Stimulated activated CD4-positive, alpha-beta T cell treated with anti-CD3 and anti-CD28 coated beads, Interleukin-4, amount 100 ng/mL, for 48 hours (primary cell): ENCODE measurements at places on chromosomes 13 and 19.

- DNase-seq, result no peak
Measured at GRCh38 chr13:43229506-43229905, 206.1 kb downstream of the DNAJC15 start.

DNA sequence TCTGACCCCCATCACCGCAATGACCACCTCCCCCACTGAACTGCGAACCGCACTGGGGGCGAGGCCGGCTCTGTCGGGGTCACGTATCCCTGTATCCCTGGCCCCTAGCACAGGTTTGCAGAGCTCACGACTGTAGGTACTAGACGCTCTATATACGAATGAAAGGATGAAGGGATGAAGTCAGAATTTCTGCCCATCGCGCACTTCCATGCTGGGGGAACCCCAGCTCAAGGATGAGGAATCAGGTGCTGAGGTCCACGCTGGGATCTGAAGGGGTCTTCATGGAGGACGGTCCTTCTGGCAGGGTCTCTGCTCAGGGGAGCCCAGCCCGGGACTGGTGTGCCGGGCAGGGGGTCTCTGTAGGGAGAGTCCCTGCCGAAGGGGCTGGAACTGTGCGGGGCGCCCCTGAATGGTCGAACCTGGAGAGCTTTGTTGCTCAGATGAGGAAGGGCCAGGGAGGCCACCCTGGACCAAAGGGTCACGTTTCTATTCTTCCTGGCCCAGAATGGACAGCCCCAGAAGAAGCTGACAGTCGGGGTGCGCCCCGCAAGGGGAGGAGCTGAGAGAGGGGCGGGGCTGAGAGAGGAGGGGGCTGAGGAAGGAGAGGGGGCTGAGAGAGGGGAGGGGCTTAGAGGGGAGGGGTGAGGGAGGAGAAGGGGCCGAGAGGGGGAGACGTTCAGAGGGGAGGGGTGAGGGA, 37.9 kb upstream of the SEMA6B start:
- no peak for DNase-seq

DNA sequence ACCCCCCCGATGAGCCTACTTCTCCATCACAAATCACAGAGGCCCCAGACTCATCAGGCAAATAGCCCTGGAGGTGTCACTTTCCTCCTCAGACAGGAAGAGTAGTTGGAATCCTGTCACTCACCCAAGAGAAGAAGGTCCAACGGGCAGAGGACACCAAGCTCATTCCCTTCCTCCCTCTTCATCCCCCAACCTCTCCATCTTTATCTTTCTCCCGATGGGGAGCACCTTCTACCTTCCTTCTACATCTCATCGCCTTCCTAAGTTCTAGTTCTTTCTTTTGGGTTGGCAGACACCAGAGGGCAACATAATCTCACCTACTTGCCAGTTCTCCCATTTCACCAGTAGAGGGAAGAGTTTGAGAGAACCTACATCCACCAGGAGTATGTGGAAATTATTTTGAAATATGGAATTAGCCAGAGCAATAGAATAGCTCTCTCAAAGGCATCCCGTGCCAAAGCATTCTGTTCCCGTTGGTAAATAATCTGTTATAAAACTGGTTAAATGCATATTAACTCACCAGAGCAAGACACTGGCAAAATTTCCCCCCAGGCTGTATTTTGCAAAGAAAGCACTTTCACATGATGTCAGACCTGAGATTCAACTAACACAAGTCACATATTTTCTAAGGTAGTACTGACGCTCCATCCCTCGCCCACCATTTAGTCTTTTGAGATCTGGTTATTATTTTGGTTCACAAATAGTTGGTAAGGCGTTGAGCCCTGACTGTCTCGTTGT, 55.0 kb downstream of the ZIC5 start:
- DNase-seq, result no peak

DNA sequence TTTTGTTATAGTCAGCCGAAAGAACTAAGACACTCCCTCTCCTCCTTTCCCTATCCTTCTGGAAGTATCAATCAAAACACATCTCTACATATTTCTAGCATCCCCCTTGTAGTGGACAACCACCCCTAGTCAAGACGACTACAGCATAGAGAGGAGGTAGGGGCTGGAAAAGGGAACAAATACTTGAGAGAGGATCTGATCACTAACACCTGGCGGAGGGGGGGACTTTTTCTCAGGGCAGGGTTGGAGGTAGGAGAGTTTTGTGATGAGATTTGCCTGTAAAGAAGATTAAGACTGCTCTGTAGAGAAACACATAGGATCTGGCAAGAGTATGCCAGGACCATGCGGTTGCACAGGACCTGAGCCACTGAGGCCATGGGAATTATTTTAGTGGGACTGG, 208.1 kb downstream of the SHISA2 start:
- no peak for DNase-seq

GRCh38 chr13:90533866-90534265, 813.6 kb upstream of the MIR17HG start:
- DNase-seq, result no peak

DNA sequence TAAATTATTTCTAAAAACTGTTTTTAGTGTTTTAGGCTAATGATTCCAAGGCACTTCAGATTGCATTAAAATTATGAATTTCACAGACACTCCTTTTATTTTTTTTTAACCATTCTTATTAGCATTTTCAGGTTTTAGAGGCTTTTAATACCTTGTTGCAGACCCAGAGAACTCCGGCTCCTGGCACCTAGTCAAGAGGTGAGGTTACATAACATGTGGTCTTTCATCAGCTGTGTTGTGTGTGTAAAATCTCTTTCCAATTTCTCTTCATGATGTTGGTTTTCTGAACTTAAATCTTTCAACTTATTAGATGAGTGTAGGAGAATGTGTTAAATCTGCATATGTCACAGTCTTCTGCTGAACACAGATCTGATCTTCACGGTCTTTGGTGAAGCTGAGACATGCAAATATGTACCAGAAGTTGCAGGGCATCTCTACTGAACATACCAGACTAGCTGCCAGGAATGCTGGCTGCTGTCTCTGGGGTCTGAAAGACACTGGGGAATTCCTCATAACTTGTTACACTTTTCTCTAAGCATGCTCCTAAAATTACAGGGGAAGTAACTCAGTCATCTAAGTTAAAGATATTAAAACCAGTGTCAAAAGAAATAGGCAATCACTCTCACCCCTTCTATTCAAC, 1165.3 kb downstream of the EFNB2 start:
- DNase-seq, result no peak

DNA sequence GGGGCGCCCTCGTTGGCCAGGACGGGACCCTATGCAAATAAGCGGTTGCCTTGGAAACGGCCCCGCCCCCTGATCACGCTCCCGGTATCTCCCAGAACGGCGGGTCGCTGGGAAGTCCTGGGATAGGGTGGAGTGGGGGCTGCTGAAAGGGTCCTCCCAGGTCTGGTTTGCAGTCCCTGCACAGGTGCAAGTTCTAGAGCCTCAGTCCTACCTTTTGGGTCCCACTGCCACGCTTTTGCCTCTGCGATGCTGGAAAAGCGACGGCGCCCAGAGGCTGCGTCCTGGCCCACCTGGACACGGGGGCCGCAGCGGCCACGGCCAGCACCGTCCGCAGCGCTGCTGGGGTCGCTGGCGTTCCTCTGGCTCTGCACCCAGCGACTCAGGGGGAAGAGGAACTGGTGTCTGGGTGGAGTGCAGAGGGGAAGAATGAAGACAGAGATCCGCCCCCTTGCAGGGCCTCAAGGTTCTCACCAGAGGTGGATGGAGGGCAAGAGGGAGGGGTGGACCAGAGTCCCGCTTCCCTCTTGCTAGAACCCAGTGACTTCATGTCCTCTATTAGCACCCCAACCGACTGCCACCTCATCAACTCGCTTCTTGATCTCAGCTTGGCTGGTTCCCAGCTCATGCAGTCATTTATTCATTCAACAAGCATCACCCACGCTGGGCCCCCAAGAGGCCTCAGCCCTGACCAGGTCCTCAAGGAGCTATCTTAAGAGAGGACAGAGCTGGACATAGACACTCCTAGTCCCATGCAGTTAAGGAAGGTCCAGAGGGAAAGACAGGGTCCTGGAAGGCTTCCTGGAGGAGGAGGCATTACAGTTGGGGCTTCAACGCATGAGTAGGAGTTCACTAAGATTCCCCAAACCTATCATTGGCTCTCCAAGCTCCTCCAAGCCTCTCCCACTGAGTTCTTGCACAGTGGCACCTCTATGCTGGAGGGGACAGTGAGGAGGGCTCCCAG, at the start of gene LRRC25:
TSS of gene LRRC25 (minus strand) at position 381 of the 961 bp plus-strand sequence. CDS start 659 bp downstream, outside the sequence.
- no peak for DNase-seq

- no peak for DNase-seq
Measured at GRCh38 chr19:15374796-15375440, 4.7 kb downstream of the AKAP8 start.

DNA sequence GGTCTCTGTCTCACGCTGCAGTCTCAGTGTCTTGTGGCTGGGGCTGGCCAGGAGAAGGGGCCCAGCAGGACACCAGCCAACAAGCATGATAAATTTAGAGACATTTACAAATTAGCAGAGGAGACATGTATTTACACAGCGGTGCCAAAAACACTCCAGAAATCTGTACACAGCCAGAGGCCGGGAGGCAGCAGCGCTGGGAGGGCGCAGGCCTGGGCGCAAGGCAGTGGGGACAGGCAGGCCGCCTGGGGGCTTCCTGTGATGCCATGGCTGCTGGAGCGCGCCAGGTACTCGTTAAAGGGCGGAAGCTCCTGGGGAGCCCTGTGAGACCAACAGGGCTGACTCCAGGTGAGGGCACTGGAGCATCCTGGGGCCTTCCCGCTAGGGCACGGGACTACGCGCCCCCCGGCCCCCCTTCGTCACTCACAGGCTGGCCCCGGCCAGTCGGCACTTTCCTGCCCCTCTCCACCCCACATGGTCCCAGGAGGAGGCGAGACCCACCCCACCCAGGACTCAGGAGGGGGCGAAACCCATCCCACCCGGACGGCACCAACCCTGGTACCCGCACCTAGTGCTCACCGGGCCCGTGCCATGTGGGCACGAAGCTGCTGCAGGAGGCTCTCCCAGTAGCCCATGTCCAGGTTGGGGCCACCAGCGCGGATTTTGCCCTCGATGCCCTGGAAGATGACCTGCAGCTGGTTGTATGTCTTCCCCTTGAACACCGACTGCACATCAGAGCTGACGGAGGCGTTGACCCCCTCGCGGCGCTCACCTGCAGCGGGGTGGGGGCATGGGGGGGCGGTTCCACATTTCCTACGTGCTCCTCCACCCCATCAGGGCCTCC, 7.4 kb upstream of the TBXA2R start:
- no peak for DNase-seq

- DNase-seq, result no peak
Measured at GRCh38 chr13:30321256-30321655, 13.9 kb upstream of the KATNAL1 start.

DNA sequence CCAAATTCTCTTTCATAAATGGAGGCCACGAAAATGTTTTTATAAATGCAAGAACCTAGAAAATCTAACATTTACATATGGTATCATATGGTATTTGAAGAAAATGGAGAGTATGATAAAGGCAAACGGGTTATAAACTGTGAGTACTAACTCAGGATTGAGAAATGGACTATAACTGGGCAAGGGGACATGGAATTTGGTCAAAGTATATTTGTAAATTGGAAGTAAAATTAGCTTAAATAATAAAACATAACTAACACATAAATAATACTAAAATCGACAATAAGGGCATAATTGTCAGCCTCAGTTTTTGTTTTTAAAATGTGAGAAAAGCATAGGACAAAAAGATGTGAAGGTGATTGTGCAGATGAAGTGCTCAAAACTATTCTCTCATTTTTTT, 1516.3 kb upstream of the MIR17HG start:
- DNase-seq, result no peak

DNA sequence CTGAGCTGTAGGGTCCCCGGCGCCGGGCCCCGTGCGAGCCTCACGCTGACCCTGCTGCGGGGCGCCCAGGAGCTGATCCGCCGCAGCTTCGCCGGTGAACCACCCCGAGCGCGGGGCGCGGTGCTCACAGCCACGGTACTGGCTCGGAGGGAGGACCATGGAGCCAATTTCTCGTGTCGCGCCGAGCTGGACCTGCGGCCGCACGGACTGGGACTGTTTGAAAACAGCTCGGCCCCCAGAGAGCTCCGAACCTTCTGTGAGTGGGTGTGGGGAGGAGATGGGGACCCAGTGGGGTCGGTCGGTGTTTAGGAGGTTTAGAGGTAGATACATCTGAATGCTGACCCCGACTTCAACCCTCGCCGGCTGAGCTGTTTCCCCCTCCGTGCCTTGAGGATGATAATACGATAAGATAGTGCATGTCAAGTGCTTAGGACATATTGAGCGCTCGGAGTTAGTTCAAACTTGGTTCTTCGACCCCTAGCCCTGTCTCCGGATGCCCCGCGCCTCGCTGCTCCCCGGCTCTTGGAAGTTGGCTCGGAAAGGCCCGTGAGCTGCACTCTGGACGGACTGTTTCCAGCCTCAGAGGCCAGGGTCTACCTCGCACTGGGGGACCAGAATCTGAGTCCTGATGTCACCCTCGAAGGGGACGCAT, 1.9 kb downstream of the ICAM5 start:
- no peak for DNase-seq

GRCh38 chr19:13712767-13713201, 51.5 kb upstream of the MRI1 start:
- no peak for DNase-seq

DNA sequence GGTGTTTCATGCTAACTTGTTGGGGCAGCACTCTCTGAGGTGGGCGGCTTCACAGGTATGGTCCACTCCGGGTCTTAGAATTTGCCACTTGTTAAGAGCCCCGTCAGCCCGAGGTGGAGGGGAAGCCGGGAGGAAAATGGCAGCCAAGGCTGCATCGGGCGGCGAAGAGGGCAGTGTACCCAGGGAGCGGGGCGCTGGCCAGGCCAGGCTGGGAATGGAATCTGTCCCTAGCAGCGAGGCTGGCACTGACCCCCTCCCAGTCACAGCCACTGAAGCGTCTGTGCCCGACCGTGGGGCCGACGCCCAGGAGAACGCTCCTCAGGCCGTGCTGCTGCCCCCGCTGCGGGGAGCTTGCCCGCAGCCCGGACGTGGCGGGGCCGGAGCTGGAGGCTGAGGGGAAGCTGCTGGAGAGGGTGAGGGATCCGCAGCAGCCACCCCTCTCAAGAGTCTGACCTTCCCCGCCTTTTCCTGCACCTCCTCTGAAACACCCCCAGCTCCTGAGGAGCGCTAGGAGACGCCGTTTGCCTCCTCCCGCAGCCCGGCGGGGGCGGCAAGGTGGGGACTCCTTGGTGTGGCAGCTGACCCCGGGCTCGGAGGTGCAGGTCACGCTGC, 313.8 kb upstream of the SPRY2 start:
- DNase-seq, result no peak
